Endothelial cell of umbilical vein (primary cell): ENCODE measurements at places on chromosomes 11 and 22.
A peak's percentile ranks its signal among the peaks of the same experiment; 100 is the strongest.

DNA sequence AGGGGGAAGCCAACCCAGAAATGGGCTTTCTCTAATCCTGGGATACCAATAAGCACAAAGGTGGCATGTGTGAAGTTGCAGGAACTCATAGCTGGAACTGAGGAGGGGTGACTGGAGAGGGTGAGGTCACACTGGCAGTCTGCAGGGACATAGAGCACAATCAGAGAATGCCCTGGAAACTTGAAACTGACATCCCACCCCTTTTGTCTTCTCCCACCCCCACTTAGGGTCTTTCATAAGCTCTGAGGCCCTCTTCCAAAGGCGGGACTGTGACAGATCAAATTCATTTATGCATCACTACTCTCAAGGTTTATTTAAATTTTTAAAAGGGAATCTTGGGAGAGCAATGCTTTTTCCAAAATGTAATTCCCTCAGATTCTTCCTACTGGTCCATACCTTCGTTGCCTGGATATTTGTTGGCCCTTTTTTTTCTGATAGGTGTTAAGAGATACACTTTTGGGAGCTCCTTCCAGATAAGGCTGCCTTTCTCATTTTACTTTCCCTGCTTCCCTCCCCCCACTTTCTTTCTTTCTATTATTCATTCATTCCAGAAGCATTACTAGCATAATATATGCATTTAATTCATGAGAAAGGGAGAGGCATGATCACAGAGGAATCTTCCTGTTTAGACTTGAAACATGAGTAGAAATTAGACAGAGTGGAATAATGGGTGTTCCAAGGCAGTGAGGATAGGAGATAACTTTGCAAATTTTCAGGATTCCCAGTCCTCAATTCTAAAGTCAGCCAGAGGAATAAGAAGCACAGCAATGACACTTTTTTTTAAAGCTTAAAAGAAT is 14.8 kb downstream of the OR51E2 start:
- DNase-seq = no peak

DNA sequence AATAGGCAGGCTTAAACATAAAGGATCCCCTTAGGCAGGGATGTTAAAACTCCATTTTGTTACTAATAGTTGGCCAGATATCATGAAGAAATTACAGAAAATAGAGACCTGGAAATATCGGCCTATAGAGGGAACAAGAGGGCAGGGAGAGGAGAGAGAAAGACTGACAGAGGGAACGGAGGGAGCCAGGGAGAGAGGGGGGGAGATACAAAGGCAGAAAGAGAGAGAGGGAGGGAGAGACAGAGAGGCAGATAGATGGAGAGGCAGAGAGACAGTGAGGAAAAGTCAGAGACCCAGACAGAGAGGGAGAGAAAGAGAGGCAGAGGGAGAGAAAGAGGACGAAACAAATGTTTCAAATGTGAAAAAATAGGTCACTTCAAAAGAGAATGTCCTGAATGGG is 53.5 kb downstream of the ZNF280B start:
- DNase-seq = no peak

DNA sequence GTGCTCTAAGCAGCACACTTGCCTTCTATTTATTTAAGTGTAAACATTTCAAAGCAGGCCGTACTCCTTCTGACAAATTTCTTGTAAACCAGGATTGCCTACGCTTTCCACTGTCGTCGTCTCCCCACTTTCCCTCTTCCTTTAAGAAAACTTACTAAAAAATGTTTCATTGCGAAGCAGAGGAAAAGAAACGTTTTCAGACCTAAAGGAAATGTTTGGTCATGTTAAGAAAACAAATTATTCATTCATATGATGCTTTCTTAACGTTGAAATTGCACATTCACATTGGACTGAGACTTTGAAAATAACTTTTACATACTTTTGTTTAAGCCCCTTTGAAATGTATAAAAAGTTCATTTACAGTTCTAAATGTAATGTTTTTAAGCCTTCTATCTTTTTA is 106.0 kb downstream of the EMSY start:
- DNase-seq = peak; percentile 77

GRCh38 chr11:35313760-35314153 is 105.6 kb downstream of the SLC1A2 start:
- no peak for DNase-seq

GRCh38 chr22:35821654-35822053 is 104.0 kb downstream of the APOL5 start:
- no peak for DNase-seq
